ENCODE measurements at places on chromosomes 16 and 17. TPM values are rescaled to one million over a fixed set of nuclear protein-coding genes. Genes with fewer than 3 reads are reported as not detected.

- DNase-seq, result no peak
- peaks cover 33% of the 10 kb centered on the region for H3K36me3 ChIP-seq
- H3K4me3 ChIP-seq, result no peak overlapping the region
Measured at GRCh38 chr16:3764409-3764808, 47.1 kb upstream of the TRAP1 start.

GRCh38 chr17:64095144-64095882 is 34.6 kb downstream of the ERN1 start:
- no peak overlapping the region for H3K4me3 ChIP-seq
- peaks cover 24% of the 10 kb centered on the region for H3K36me3 ChIP-seq
- DNase-seq, result no peak
- H3K27ac ChIP-seq, result peak overlapping the region; percentile 37

DNA sequence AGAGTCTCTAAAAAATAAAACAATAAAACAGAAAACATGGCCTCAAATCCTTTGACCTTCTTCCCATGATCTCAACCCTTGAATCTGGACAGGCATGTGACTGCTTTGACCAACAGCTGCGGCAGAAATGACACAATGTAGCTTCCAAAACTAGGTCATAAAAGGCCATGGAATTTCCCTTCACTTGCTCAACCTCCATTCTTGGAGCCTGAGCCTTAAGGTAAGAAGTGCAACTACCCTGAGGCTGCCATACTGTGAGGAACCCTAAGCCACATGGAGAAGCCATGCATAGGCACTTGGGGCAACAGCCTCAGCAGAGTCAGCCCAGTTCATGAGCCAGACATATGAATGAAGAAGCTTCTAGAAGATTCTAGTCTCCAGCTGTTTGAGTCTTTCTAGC is 75.7 kb upstream of the BRD7 start:
- no peaks in the 10 kb centered on the region for H3K36me3 ChIP-seq
- no peak for DNase-seq
- no peak overlapping the region for H3K4me3 ChIP-seq
- H3K4me1 ChIP-seq, result no peaks in the 10 kb centered on the region
- peaks cover 21% of the 10 kb centered on the region for H3K27me3 ChIP-seq

DNA sequence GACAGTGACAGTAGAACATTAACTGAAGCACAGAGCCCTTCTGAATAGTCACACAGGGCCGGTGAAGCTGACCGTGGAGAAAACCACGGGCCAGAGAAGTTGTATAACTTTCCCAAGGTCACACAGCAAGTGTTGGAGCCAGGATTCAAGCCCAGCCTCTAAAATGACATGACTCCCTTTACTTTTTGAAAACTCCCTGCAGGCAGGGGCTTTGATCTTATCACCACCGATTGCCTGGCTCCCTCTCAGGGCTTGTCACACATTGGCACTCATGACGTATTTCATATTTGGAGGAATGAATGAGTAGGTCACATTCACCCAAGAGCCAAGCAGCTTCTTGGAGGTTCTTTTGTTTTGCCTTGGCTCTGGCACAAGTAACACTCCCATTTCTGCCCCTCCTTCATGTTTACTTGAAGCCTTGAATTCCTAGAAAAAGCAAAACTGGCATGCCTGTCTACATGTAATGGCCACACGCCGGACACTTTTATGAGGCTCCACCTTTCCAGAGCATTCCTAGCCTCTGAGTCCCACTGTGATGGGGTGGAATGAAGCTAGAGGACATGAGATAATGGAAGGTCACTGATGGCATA is 13.3 kb upstream of the RBBP6 start:
- peak overlapping the region; percentile 42 for H3K27ac ChIP-seq
- H3K36me3 ChIP-seq, result no peaks in the 10 kb centered on the region
- H3K4me3 ChIP-seq, result no peak overlapping the region
- H3K27me3 ChIP-seq, result peaks cover 5% of the 10 kb centered on the region

DNA sequence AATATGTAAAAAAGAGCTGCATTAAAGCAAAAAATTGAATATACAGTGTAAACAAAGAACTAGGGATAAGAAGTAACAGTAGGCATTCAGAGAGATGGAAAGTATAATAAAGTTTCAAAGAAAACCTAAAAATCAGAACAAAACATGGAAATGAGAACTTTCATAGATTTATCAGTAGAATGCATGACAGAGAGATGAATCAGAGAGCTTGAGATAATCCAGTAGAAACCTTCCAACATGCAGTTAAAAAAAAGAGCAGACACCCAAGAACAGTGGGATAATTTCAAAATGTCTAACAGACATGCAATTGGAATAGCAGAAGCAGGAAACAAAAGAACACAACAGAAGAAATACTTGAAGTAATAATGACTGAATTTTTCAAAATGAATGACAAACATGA is 1384.2 kb downstream of the CDH11 start:
- no peaks in the 10 kb centered on the region for H3K36me3 ChIP-seq
- no peak overlapping the region for H3K27ac ChIP-seq
- H3K4me3 ChIP-seq, result no peak overlapping the region
- no peaks in the 10 kb centered on the region for H3K27me3 ChIP-seq
- DNase-seq, result no peak

GRCh38 chr17:14499976-14500375 is 199.1 kb downstream of the HS3ST3B1 start:
- no peak overlapping the region for H3K4me3 ChIP-seq
- no peak overlapping the region for H3K27ac ChIP-seq
- no peak for DNase-seq
- H3K27me3 ChIP-seq, result peaks cover 7% of the 10 kb centered on the region
- H3K36me3 ChIP-seq, result no peaks in the 10 kb centered on the region

GRCh38 chr16:78432451-78432850 is 333.0 kb downstream of the WWOX start:
- DNase-seq, result no peak
- H3K27ac ChIP-seq, result no peak overlapping the region
- H3K4me3 ChIP-seq, result no peak overlapping the region
- H3K4me1 ChIP-seq, result no peaks in the 10 kb centered on the region
- H3K36me3 ChIP-seq, result no peaks in the 10 kb centered on the region
- no peaks in the 10 kb centered on the region for H3K27me3 ChIP-seq

The IL17C gene
- total RNA-seq, result not detected

The TBC1D3I gene
- 0.33 TPM for total RNA-seq

The KRT15 gene
- 7.5 TPM for total RNA-seq

The C16orf89 gene
- total RNA-seq, result not detected

All from HFFc6 (cell line).